ENCODE measurements at places on chromosomes 16 and 17.

DNA sequence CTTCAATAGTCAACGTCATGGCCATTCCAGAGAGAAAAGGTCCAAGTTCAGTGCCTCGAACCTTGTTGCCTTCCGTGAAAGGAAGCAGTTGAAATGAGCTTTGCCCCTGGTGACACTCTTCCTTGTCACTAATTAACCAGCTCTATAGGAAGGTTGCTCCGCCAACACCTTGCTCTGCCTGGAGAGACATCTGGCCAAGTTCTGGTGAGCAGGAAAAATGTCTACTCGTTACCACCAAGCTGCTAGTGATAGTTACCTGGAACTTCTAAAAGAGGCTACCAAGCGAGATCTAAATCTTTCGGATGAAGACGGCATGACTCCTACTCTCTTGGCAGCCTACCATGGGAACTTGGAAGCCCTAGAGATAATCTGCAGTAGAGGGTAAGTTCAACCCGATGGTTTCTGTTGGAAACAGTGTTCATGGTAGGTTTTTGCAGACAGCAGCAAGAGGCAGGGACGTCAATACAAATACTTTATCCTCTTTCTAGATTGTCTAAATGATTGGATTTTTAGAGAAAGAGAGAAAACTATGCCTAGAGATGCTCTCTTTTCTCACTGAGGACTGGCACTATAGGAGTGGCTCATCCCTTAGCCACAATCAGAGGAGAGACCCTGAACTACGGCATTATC, at the start of gene ANKS4B:
Gene ANKS4B (plus strand): TSS at position 179 of the 630 bp plus-strand sequence. CDS start 39 bp downstream, at position 218.
- DNase-seq: no peak

GRCh38 chr17:57810721-57811637, 38.9 kb downstream of the MRPS23 start:
- no peak for DNase-seq

GRCh38 chr16:79097166-79097565, 503.4 kb downstream of the MAF start:
- no peak for DNase-seq

DNA sequence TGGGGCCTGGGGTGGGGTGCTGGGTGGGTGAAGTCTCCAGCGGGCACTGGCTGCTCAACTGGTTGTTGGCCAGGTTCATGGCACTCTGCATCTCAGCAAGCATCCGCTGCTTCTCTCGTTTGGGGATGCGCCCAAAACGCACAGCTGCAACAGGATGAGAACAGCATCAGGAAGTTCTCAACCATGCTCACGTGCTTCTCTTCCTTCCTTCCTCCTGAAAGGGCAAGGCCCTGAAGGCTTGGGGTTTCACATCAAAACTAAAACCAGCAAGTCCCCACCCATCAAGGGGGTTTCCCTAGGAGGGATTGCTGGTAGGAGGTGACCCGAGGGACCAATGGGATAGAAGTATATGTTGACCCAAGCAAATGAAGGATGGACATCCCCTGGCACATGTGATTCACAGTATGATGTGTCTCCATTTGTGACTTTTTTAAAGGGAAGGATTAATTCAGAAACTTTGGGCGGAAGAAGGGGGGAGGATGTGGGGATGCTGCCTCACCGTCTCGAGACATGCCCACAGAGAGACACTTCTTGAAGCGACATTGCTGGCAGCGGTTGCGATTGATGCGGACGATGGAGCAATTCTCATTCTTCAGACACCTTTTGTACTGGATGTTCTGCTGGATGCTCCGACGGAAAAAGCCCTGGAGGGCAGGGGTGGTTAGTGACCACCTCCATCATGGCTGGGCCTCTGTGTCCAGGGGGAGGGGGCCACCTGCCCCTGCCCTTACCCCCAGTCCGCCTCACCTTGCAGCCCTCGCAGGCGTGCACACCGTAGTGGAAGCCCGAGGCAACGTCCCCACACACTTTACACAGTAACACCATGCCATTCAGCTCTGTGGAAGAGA, 4.2 kb downstream of the NR1D1 start:
- DNase-seq: no peak

DNA sequence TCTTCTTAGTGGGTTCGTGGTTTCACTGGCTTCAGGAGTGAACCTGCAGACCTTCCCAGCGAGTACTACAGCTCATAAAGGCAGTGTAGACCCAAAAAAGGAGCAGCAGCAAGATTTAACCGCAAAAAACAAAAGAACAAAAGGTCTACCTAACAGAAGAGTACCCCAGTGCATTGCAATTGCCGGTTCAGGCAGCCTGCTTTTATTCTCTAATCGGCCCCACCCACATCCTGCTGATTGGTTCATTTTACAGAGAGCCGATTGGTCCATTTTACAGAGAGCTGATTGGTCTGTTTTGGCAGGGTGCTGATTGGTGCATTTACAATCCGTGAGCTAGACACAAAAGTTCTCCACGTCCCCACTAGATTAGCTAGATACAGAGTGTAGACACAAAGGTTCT, 2.0 kb upstream of the ARRB2 start:
- DNase-seq: no peak

- DNase-seq: peak; percentile 91
Measured at GRCh38 chr17:2303204-2304188, at the start of the genes SMG6 and SRR. SMG6 (minus strand) TSS chr17:2303785; CDS start chr17:2303720, 65 bp downstream. SRR (plus strand) TSS chr17:2303950; CDS start chr17:2315561, 11,611 bp downstream.

- no peak for DNase-seq
Measured at GRCh38 chr17:6464446-6465041, 20.3 kb downstream of the PIMREG start.

GRCh38 chr16:86566601-86566965, at the start of gene FOXC2:
FOXC2 (plus strand) TSS chr16:86566829; CDS start chr16:86567336, 507 bp downstream.
- peak; percentile 95 for DNase-seq

- no peak for DNase-seq
Measured at GRCh38 chr16:10150906-10151305, 31.3 kb downstream of the GRIN2A start.

DNA sequence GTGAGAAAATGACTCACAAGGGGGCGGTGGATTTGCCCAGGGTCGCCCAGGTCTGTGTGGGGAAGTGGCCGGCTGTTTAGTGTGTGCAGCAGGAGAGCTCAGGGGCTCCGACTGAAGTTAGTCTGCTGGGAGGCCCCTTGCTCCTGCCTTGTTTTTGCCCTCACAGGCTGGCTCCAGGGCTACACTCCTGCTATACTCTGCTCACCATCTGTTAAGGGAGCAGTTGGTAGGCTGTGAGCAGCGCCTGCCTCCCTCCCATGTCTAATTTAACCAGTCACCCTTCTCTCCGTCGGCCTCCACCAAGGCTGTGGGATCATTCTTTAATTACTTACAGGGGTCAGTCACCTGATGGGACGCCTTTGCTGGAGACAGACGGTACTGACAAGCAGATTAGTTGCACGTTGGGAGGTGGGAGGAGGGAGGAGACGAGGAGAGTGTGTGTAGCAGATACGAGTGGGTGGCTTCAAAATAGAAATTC, 35.5 kb downstream of the KSR1 start:
- no peak for DNase-seq

- DNase-seq: no peak
Measured at GRCh38 chr16:53999841-54000240, 286.7 kb downstream of the IRX3 start.

DNA sequence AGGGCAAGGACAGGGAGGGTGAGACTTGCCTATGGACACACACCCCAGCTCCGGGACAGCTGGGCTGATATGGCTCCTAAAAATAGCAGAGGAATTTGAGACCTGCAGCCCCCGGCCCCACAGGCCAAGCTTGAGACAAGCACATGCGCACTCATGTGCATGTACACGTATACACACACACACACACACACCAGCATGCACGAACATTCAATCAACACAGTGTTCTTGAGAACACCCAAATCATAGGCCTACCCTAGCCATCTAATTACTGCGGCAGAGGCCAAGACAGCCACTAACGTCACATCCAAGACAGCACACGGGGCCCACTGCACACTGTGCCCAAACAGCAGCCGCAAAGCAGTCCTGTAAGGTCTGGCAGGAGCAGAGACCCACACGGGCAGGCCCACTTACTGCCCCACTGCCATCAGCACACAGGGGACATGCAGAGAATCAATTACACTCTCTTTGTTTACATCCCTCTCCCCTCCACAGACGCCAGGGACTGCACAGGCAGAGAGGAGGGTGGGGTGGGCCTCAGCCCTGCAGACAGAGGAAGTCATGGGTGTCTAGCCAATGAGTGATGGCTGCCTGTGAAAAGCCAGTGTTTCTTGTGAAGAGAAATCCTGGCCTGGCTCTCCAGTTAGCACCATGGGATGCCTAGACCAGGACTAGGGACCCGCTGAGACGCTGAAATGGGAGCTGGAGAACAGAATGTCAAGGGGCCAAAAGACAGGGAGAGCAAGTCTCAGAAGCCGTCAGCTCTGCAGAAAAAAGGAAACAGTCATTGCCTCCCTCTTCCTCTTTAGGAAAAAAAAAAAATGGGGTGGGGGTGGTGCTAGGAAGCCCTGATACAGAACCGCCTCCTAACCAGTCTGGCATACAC, 39.3 kb downstream of the MYO18A start:
- DNase-seq: no peak

- no peak for DNase-seq
Measured at GRCh38 chr16:86231321-86231995, 278.9 kb upstream of the FOXF1 start.

- DNase-seq: no peak
Measured at GRCh38 chr17:2466931-2467330, 44.8 kb downstream of the METTL16 start.

GRCh38 chr17:27984816-27985215, 57.7 kb upstream of the NLK start:
- no peak for DNase-seq

- no peak for DNase-seq
Measured at GRCh38 chr17:44269535-44270240, 1.8 kb upstream of the SLC4A1 start.

- no peak for DNase-seq
Measured at GRCh38 chr16:55147396-55147795, 176.6 kb upstream of the IRX6 start.

DNA sequence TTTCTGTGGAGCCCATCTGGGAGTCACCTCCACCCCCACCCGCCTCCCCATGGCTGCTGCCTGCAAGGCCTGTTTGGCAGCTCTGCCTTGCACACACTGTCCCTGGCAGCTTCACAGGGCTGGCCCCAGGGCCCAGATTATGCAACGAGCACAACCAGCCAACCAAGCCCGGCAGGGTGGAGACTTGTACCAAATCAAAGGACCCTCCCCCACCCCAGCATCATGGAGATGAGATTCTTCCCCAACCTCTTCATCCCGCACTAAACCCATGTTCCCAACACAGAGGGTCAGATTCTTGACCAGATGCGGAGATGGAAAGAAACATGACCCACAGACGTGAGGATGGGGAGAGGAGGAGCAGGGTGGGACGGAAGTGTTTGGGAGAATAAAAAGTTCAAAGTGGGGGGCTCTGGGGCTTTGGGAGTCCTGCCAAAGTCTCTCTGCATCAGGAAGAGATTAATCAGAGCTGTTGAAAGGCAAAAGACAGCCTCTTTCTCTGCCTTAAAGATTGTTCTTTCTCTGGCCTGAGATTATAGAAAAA, 3.8 kb downstream of the SMARCD2 start:
- DNase-seq: peak; percentile 94

- no peak for DNase-seq
Measured at GRCh38 chr17:21467739-21468490, 91.8 kb downstream of the KCNJ12 start.

- peak; percentile 29 for DNase-seq
Measured at GRCh38 chr17:81869221-81870130, 1.7 kb downstream of the ARHGDIA start.
